ENCODE measurements at places on chromosomes 1 and 21.

DNA sequence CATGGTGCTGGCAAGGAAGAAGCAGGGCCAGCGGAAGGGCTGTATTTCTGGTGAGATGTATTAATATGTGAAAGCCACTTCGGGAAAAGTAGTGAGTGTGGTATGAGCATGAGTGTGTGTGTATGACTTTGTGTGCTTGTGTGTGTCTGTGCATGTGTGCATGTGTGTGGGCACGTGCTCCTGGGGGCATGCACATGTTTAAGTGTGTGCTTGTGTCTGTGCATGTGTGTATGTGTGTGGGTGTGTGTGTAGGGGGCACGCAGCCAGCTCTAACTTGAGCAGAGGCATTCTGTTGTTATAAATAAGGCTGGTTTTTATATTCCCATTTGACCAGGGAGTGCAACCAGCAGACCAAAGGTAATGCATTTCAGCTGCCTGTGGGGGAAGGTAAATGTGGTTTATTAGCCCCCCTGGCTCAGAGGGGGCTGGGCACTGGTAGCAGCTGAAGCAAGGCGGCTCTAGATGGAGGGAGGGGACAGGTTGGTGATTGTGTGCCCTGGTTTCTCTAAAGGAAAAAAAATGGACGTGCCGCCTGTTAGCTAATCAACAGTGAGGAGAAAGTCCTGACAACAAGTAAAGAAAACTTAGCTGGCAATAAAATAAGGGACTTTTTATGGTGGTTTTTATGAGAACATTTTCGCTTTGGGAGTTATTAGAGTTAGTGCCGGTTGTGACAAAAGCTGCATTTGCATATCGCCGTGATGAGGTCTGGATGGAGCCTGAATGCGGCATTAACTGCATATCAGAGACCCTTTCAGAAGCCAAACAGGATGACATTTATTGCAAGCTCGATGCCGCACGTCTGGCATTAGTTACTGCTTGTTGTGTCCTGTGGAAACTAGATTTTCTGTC, 180.1 kb downstream of the CAMTA1 start:
- DNase-seq = no peak

GRCh38 chr1:88801575-88802208, 89.7 kb downstream of the GTF2B start:
- DNase-seq = peak; percentile 38

- DNase-seq = no peak
Measured at GRCh38 chr1:229495782-229496181, 12.4 kb downstream of the NUP133 start.

DNA sequence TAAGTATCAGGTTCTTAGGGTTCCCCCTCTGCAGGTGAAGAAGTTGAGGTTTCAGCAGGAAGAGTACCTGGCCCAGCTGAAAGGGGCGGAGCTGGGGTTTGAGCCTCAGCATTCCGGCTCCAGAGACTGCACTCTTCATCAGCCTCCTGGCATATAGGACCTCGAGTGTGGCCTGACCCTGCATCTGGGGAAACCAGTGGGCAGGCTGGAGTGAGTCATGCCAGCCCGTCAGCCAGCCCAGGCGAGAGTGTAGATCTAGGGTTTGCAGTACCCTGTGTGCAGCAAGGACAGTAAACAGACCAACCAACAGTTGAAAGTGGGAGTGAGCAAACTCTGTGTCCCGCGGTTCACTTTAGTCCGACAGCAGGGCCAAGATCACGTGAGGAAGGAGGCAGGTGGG, 14.1 kb downstream of the MFSD2A start:
- no peak for DNase-seq

DNA sequence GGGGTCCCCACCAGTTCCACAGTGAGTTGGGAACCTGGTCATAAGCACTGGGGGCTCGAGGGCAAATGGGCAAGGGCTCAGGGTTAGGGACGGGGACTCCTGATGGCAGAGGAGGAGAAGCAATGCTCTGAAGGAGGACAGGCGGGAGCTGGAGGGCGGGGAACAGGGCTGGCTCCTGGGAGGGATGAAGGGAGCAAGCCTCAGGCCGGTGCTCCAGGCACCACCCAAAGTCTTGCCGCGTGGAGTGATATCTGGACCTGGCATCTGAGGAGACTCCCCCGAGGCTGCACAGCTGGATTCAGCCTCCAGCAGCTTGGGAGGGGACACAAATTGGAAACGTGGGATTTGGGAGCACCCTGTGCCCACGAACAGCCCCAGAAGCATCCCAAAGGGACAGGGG, 11.0 kb downstream of the MEGF6 start:
- DNase-seq = no peak

GRCh38 chr1:41580021-41580420, 95.5 kb upstream of the EDN2 start:
- DNase-seq = no peak

DNA sequence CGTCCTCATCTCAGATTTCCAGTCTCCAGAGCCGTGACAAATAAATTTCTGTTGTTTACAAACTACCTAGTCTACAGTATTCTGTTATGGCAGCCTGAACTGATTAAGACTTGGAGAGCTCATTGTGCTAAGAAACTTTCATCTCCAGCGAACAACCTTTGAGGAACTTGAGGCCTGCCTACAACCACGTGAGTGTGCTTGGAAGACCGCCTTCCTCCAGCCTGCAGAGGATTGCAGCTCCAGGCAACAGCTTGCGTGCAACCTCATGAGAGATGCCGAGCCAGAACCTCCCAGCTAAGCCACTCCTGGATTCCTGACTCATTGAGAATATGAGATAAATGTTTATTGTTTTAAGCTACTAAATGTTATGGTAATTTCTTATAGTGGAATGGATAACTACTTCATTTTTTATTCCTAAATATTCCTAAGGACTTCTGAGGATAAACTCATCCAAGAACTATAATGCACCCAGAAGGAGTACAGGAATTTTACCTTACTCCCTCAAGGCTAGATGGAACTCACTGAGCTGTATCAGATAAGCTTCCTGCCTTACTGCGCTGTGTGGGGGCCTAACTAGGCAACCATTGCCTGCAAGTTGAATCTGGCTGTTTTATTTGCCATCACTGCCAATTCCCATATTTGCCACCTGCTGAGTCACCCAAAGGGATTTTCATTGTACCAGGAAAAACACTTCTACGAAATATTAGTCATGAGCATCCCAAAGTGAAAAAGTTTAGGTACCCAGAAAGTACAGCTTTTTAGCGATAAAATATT, 17.6 kb downstream of the FAM177B start:
- DNase-seq = no peak
